NCI-H345 (cell line): ENCODE measurements at places on chromosomes 6 and 20.

DNA sequence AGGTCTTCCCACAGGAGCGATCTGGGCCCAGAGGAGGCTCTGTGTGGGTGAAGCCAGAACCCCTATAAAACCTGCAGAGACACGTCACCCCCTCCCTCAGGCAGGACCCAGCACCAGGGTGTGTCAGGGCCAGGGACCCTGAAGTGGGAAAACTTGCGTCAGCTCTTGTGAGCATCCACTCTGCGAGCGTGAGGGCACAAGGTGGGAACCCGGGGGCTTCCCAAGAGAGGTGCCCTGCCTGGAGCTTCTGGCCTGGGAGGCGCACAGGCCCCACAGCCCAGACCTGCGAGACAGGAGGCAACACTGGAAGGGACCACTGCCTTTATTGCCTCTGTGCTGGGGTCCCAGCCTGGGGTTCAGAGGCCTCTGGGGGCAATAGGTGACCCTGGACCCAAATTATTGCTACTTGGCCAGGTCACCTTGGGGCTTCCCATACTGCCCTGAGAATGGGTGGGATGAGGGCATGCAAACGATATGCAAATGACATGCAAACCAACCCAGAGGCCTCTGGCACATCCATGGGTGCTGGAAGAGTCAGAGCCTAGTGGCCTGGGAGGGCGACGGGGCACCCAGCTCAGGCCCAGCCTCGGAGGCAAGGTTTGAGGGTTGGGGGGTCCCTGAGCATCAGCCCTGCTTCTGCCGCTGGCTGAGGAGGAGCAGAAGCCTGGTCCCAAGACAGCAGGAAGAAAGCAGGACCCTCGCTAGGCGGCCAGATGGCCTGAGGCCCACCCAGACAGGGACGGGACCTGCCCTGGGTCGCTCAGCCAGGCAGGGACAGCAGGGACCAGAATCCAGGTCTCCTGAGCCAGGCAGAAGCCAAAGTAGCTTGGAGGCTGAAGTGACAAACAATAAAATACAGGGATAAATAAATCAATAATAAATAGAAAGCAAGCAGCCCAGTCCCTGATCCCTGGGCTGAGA is 5.1 kb upstream of the C20orf144 start:
- DNase-seq, result no peak

GRCh38 chr20:58103517-58103904 is 124.9 kb downstream of the ANKRD60 start:
- no peak for DNase-seq

- no peak for DNase-seq
Observed at GRCh38 chr6:89346433-89346832, 6.1 kb downstream of the UBE2J1 start.

DNA sequence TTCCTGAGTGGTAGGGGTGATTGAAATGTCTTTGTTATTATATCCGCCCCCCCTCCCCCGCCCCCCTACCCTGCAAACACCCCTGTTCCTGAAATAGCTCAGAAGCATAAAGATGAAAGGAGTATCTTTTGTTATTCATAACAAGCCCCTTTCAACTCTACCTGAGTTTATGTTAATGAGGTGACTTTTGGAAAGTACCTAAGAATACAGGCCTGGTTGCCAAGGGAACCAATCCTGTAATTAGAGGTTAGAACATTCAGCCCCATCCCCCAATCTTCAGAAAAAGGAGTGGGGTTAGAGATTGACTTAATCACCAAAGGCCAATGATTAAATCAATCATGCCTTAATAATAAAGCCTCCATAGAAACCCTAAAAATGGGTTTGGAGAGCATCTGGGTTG is 979.2 kb upstream of the GJE1 start:
- DNase-seq, result no peak

GRCh38 chr6:148608199-148608951 is 138.5 kb upstream of the UST start:
- no peak for DNase-seq

- DNase-seq, result no peak
Observed at GRCh38 chr6:101937108-101937507, 543.6 kb downstream of the GRIK2 start.

DNA sequence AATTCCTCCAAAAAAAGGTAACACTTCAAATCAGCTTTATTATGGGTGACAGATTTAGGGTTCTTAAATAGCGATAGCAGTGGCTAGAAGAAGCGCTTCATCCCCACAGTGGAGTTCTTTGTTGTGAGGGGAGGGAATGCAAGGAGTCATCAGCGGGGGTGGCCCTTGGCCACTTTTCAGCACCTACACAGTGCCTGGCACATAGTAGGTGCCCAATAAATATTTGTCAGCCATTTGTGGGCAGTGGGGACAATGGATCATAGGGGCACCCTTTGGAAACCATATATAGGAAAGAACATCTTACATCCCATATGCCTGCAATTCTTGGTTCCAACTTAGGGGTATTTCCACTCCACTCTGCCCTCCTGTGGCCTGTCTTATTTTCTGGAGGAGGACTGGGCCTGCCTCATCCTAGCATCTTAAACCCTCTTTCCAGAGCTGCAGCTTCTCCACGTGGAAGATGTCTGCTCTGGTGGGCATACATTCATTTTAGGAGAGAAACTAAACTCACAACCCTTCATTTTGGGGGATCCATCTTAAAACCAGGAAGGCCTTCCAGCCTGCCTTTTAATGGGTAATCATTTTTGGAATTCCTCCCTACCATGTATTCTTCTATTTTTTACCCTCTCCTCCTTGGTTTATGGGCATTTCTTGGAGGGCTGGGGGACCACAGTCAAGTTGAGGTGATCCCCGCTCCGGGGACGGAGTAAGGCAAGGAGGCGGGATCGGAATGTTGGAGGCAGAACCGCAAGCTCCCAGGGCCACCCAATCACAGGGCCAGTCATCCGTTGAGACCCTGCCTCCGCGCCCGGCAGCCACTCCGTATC is 2.6 kb upstream of the GPSM3 start:
- peak; percentile 46 for DNase-seq

DNA sequence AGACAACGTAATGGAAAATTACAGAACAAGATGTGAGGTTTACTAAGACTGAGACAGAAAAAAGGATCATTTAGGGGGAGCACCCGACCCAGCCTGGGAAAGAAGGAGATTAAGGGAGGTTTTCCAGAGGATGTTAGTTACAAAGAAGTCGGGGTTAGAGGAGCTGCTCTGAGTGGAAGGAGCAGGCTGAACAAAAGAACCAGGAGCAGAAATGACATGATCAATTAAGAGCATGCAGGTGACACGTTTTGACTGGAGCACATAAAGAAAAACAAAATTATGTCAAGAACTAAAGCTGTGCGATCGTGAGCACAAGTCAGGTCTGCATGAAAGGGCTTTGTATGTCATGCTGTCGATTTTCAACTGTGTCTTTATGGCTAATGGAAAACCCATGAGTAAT is 417.3 kb upstream of the MARCKS start:
- DNase-seq, result no peak

- no peak for DNase-seq
Observed at GRCh38 chr6:53645859-53646258, 19.7 kb downstream of the KLHL31 start.

DNA sequence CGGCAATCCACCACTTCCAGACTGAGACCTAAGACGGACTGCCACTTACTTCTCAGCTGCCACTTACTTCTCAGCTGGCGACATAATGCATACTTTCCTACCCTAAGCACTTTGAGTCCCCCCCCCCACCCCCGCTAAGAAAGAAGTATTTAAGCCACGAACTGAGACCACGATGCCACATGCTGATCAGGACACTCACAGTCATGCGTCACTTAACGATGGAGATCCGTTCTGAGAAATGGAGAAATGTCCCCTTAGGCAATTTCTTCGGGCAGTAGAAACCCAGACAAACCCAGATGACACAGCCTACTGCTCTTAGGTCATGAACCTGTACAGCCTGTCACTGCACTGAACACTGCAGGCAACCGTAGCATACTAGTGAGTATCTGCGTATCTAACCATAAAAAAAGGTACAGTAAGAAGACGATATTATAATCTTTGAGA is 690 bp downstream of the IFNGR1 start:
- peak; percentile 23 for DNase-seq

- DNase-seq, result no peak
Observed at GRCh38 chr6:109239160-109239559, 143.1 kb downstream of the CD164 start.

GRCh38 chr6:158544428-158544827 is 15.5 kb upstream of the TMEM181 start:
- DNase-seq, result no peak

- no peak for DNase-seq
Observed at GRCh38 chr6:71468841-71469700, 180.5 kb downstream of the OGFRL1 start.

DNA sequence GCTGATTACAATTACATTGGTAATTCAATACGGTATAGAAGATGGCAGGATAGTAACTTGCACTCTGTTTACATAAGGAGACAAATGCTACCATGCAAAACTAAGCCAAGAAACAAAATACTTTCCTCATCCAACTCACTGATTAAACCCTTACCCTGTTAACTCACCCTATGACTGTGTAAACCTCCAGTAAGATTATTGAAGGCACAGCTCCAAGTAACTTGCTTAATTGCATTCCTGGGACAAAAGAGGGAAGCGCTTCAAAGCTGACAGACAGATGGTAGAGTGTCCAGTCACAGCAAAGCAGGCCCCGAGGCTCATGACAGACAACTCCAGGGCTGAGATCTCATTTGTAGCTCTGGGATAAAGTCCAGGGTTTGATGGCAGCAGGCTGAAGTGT is 6.9 kb upstream of the KIF16B start:
- no peak for DNase-seq

DNA sequence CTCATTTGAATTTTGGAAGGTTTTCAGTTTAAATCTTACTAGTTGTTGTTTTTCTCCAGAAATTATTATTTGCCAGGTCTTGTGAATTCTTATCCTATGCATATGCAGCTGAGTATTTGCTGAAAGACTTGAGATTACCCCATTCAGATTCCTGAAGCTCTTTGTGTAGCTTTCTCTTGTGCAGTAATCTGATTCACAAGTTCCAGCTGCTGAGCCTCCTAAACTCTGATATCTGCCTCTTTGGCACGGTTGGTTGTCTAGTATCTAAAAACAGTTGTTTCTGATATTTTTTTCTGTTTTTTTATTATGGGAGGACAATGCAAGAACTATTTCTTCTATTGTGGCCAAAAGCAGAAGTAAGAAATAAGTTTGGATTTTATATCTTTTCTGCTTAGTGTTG is 863.9 kb upstream of the MANEA start:
- no peak for DNase-seq

DNA sequence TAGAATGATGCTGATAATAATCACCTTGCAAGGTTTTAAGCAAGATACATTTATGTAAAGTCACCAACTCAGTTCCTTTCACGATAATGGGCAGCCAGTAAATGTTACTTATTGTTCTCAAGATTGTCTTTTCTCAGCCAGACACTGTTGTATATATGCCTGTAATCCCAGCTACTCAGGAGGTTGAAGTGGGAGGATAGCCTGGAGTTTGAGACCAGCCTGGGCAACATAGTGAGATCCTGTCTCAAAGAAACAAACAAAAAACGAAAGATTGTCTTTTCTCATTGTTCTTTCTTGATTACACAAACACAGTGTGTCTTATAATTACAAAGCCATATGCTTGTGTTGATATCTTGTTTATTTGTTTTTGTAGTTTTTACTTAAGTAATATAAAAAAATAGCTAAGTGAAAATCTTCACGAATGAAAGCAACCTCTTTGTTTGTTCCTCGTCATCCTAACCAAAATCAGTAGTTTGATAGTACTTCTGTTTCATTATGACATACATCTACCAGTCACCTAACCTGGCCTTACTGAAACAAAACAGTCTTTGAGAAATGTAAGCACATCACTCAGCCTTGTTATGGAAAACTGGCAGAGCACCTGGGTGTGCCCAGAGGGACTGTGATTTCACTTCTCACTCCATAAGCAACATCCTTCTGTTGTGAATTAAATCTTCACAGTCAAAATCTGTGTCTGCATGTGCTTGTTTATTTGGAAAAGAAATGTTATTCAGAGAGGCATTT is 436.2 kb upstream of the SOX4 start:
- DNase-seq, result peak; percentile 16

DNA sequence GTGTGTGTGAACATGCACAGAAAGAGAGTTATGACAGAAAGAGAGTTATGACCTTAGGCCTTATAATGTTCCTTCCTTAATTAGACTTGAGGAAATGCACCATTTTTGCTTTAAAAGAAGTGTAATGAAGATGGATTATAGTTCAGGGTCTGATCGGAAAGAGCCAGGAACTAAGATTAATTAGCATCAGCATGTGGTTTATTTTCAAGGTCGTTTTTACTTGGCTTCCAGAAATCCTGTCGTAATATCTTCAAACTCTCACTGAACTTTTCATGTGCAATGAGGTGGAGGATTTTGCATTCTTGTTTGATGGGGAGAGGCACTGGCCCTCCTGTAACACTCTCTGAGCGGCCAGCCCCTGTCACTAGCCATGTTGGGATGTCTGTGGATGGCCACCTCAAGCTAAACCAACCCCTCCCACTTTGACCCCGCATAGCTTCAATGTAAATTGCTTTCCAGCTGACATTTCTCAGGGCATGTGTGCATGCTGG is 116.8 kb downstream of the CDC5L start:
- DNase-seq, result no peak

DNA sequence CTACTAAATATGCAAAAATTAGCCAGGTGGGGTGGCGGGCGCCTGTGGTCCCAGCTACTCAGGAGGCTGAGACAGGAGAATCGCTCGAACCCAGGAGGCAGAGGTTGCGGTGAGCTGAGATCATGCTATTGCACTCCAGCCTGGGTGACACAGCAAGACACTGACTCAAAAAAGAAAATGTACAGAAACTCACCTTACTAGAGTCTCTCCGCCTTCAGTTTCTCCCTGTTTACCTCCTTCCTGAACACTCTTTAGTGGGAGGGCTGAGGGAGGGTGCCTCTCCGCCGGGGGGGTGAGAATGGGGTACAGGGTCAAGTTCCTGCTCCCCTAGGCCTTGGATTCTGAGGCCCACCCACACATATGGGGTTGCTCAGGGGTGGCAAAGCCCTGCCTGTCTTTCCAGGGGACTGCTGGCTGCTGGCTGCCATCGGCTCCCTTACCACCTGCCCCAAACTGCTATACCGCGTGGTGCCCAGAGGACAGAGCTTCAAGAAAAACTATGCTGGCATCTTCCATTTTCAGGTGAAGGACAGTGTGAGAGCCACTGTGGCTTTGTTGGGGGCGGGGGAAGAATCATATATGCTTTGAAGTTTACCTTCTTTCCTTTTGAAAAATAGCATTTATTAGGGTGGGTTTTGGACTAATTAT is 13.4 kb downstream of the CAPN11 start:
- DNase-seq, result no peak

DNA sequence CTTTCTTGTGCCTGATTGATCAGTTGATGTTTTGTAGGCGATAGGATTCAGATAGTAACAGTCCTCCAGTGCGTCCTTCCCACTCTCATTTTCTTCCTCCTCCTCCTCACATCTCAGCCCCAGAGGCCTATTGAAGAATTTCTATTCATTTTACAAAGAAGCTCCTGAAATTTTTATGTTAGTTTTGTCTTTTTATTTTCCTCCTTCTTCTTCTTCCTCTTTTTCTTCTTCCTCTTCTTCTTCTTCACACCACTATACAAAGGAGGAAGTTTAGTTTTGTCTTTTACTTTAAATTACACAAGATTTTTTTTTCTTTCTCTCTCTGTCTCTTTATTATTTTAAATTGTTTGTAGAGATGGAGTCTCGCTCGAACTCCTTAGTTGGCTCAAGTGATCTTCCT is 19.1 kb downstream of the BTN2A1 start:
- no peak for DNase-seq
